ENCODE measurements at places on chromosomes 13 and 19. TPM values are rescaled to one million over a fixed set of nuclear protein-coding genes. Genes with fewer than 3 reads are reported as not detected.
A peak's percentile ranks its signal among the peaks of the same experiment; 100 is the strongest.

IGFL4 gene
- total RNA-seq, result not detected

GRCh38 chr13:30744056-30744680 lies 8.8 kb downstream of the ALOX5AP start:
- no peak overlapping the region for H3K27ac ChIP-seq
- no peaks in the 10 kb centered on the region for H3K27me3 ChIP-seq
- H3K36me3 ChIP-seq, result no peaks in the 10 kb centered on the region
- no peak overlapping the region for H3K4me3 ChIP-seq

LGALS14 gene
- not detected for total RNA-seq

SH2D3A gene
- 0.24 TPM for total RNA-seq

- H3K27ac ChIP-seq, result no peak overlapping the region
- DNase-seq, result no peak
- H3K36me3 ChIP-seq, result no peaks in the 10 kb centered on the region
Observed at GRCh38 chr13:99124794-99125316, 75.8 kb upstream of the UBAC2 start.

KIR3DL1 gene
- total RNA-seq, result not detected

DNA sequence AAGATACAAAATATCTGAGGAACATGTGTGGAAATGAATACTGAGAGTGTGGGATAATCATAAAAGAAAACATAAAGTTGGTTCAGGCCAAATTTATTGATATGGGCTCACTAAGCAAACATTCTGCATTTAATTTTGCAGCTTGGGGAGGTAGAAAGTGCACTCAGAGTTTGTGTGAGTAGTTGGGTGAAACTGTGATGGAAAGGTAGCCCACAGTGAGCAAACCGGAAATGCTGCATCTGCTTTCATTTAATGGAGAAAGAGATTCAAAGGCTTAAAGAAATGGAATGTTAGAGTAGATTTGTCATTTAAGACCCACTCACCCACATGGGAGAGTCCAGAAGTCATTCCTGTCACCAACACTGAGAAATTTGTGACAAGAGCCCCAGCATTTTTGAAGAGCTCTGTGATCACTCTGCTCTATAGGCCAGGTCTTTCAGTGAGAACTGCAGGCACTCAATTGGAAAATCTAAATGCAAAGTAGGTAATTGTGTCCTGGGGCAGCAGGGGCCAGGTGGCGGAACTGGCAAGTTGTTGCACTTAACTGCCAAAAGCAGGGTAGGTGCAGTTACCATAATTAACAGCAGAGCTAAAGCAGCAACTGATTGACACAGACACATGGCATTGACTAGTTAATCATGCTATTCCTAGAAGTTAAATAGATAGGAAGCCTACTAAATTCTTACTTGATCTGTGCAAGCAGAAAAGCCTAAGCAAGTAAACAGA lies 1228.3 kb upstream of the PCDH20 start:
- H3K27me3 ChIP-seq, result no peaks in the 10 kb centered on the region
- no peaks in the 10 kb centered on the region for H3K4me1 ChIP-seq
- no peak for DNase-seq

OR10H1 gene
- not detected for total RNA-seq

GGN gene
- not detected for total RNA-seq

- DNase-seq, result no peak
- H3K4me1 ChIP-seq, result peaks cover 17% of the 10 kb centered on the region
- H3K27me3 ChIP-seq, result no peaks in the 10 kb centered on the region
- no peak overlapping the region for H3K27ac ChIP-seq
Observed at GRCh38 chr13:113545931-113546516, 38.5 kb upstream of the TFDP1 start.

- DNase-seq, result peak; percentile 65
- peaks cover 6% of the 10 kb centered on the region for H3K27me3 ChIP-seq
- H3K4me3 ChIP-seq, result no peak overlapping the region
- no peaks in the 10 kb centered on the region for H3K36me3 ChIP-seq
- H3K27ac ChIP-seq, result peak overlapping the region; percentile 75
Observed at GRCh38 chr19:50333737-50334617, 4.8 kb upstream of the KCNC3 start.

GRCh38 chr19:2491130-2491801 lies 15.3 kb downstream of the GADD45B start:
- no peaks in the 10 kb centered on the region for H3K36me3 ChIP-seq
- H3K27me3 ChIP-seq, result no peaks in the 10 kb centered on the region
- H3K4me3 ChIP-seq, result no peak overlapping the region

DNA sequence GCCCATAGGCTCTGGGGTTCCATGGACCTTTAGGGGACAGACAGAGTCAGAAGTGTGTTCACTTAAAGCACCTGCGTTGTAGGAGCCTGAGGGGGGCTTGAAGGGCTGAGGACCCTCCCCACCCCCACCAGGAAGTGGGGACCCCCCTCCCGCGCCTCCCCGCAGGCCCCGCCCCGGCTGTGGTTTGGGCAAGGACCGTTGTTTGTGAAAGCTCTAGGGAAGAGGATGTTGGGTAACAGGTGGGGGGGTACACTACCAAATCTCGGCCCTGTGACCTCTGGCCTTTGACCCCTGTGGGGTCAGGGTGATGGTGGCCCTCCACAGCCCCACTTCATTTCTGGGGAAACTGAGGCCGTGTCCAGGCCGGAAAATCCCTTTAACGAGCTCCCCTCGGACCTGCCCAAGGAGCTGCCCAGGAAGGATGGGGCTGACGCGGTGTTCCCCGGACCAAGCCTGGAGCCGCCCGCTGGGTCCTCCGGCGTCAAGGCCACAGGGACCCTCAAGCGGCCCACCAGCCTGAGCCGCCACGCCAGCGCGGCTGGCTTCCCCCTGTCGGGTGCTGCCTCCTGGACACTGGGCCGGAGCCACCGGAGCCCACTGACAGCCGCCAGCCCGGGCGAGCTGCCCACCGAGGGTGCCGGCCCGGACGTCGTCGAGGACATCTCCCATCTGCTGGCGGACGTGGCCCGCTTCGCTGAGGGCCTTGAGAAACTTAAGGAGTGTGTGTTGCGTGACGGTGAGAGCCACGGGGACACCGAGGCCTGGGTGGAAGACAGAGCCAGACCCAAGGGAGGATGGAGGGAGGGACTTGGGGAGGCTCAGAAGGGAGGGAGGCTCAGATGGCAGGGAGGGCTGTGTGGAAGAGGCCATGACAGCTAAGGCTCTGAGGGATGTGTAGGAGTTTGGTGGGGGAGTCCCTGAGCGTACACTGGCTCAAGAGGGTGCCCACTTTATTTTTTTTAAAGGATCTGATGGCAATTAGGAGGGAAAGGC lies 1.3 kb downstream of the ARHGAP45 start:
- H3K27me3 ChIP-seq, result peaks cover 53% of the 10 kb centered on the region
- no peaks in the 10 kb centered on the region for H3K4me1 ChIP-seq
- no peaks in the 10 kb centered on the region for H3K36me3 ChIP-seq
- H3K4me3 ChIP-seq, result no peak overlapping the region
- peak overlapping the region; percentile 24 for H3K27ac ChIP-seq
- DNase-seq, result no peak

DNA sequence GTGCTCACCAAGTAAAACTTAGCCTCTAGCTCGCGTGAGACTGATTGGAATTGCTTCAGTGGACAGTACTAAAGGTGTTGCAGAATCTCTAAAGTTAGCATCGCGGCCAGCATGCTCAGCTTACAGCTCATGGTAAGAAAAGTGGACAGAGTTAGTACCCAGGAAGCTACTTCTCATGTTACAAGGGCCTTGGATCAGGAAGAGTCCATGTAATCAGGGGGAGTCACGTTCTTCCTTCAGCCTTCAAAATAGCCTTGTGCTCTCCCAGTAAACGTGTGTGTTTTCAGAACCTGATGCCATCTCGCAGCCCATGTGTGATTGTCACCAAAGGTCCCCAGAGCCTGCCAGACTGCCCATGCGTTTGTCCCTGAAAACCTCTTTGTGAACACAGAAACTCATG lies 195.8 kb upstream of the RNF113B start:
- no peak overlapping the region for H3K4me3 ChIP-seq
- no peaks in the 10 kb centered on the region for H3K27me3 ChIP-seq
- H3K36me3 ChIP-seq, result no peaks in the 10 kb centered on the region
- H3K27ac ChIP-seq, result no peak overlapping the region

DNA sequence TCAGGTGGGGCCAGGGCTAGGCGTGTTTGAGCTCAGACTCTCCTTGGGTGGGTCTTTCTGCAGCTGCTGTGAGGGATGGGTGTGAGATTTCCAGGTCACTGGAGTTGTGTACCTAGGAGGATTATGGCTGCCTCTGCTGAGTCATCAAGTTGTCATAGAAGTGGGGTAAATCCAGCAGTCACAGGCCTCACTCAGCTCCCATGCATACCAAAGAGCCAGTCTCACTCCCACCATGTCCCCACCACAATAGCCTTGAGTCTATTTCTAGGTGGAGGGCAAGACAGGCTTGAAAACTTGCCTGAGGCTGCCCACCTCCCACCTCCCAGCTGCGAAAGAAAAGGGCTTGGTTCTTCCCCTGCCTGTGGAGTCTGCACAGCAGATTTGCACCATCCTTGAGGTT lies 194.0 kb upstream of the PCDH17 start:
- H3K4me1 ChIP-seq, result no peaks in the 10 kb centered on the region
- H3K27me3 ChIP-seq, result no peaks in the 10 kb centered on the region
- H3K27ac ChIP-seq, result no peak overlapping the region
- DNase-seq, result no peak
- no peaks in the 10 kb centered on the region for H3K36me3 ChIP-seq

TEX29 gene
- total RNA-seq, result 0.34 TPM

- H3K4me3 ChIP-seq, result no peak overlapping the region
- H3K27me3 ChIP-seq, result no peaks in the 10 kb centered on the region
- peaks cover 27% of the 10 kb centered on the region for H3K4me1 ChIP-seq
Observed at GRCh38 chr19:38263689-38264485, 486 bp upstream of the SPINT2 start.

GRCh38 chr13:109883181-109884180 lies 97.1 kb upstream of the IRS2 start:
- no peak for DNase-seq
- no peaks in the 10 kb centered on the region for H3K4me1 ChIP-seq
- H3K4me3 ChIP-seq, result no peak overlapping the region
- H3K36me3 ChIP-seq, result no peaks in the 10 kb centered on the region

FAM124A gene
- 4.2 TPM for total RNA-seq

- no peaks in the 10 kb centered on the region for H3K4me1 ChIP-seq
- H3K4me3 ChIP-seq, result no peak overlapping the region
- no peaks in the 10 kb centered on the region for H3K36me3 ChIP-seq
- no peak overlapping the region for H3K27ac ChIP-seq
- H3K27me3 ChIP-seq, result no peaks in the 10 kb centered on the region
- DNase-seq, result no peak
Observed at GRCh38 chr13:27138457-27139093, 33.0 kb downstream of the USP12 start.

KIR2DL3 gene
- total RNA-seq, result not detected

ZNF776 gene
- total RNA-seq, result 14.4 TPM

APOC4 gene
- total RNA-seq, result not detected

DNA sequence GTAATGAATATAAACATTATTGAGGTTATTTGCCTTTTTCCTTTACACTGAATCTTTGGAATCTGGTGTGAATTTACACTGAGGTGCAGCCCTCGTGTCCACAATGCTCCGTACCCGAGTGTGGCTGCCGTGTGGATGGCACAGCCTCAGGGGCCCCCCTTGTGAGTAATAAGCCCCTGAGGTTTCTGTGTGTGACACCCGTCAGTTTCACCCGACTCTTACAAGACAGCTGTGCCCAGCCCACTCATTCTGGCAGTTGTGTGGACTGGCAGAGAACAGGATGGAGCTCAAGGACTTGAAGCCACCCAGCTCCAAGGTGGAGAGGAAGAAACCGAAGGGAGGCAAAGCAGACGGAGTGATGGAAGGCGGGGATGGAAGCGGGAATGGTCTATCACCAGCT lies 7.8 kb downstream of the PROZ start:
- H3K4me1 ChIP-seq, result no peaks in the 10 kb centered on the region
- no peak for DNase-seq
- no peak overlapping the region for H3K27ac ChIP-seq
- no peak overlapping the region for H3K4me3 ChIP-seq

DNA sequence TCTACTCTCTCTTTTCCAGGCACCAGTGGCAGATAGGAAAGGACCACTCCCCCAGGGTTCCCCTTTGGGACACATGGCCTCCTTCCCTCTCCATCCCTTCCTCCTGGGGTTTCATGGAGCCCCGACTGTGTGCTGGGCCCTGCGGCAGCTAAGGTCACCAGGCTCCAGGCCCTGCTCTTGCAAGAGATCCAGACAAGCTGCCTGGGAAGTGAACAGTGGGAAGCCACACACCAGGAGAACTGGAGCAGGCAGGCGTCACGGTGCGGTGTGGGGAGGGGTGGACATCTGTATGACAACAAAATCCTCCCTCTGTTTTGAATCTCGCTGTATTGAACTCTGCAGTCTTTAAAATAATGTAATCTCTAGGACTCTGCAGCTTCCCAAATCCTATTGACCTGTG lies 330.1 kb downstream of the UQCRFS1 start:
- no peak overlapping the region for H3K4me3 ChIP-seq
- no peaks in the 10 kb centered on the region for H3K4me1 ChIP-seq
- no peaks in the 10 kb centered on the region for H3K36me3 ChIP-seq
- no peak overlapping the region for H3K27ac ChIP-seq

DNA sequence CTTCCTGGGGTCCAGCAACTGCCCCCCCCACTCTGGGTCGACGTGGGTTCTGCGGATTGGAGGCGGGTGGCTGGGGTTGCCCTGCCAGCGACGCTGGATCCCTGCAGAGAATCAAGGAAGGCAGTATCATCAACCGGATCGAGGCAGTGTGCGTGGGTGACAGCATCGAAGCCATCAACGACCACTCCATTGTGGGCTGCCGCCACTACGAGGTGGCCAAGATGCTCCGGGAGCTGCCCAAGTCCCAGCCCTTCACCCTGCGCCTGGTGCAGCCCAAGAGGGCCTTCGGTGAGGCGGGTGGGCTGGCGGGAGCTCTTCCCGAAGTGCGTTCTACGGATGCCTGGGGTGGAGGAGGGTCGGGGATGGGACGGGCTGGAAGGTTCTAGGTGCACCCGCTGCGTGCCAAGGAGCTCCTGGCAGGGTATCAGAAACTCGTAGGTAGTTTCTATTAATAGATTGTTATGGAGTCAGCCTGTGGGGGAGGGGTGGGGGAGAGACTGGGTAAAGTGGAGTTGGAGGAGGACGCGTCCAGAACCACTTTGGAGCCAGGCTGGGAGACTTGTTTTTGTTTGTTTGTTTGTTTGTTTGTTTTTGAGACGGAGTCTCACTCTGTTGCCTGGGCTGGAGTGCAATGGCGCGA lies 1.5 kb downstream of the GIPC3 start:
- no peaks in the 10 kb centered on the region for H3K36me3 ChIP-seq
- H3K4me3 ChIP-seq, result no peak overlapping the region
- DNase-seq, result peak; percentile 47
- H3K27ac ChIP-seq, result no peak overlapping the region
- H3K27me3 ChIP-seq, result peaks cover 9% of the 10 kb centered on the region

DNA sequence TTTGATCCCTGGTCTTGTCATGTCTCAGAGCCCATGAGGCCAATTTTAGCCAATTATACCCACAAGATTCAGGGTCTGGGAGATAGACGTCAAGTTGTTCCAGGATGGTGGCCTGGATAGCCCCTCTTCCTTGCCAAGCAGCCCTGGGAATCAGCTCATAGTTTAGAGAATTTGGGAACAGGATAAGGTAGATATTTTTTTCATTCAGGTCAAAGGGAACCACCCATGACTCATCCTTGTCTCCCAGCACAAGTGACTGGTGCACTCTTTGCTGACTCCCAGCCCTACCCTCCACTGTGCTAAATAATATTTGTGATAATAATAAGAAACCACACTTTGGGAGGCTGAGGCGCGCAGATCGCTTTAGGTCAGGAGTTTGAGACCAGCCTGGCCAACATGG lies 17.1 kb upstream of the S1PR4 start:
- DNase-seq, result no peak
- H3K4me1 ChIP-seq, result no peaks in the 10 kb centered on the region
- H3K36me3 ChIP-seq, result no peaks in the 10 kb centered on the region

Data from adrenal gland (tissue), 19 donors.